Stimulated activated CD8-positive, alpha-beta memory T cell treated with anti-CD3 and anti-CD28 coated beads, Interleukin-4, amount 100 ng/mL, for 1 hour (primary cell): ENCODE measurements at places on chromosomes 12 and 14.

GRCh38 chr14:101737414-101738339, 23.8 kb upstream of the PPP2R5C start:
- DNase-seq = no peak

- DNase-seq = no peak
Observed at GRCh38 chr12:52920937-52921336, 16.1 kb upstream of the KRT8 start.

- no peak for DNase-seq
Observed at GRCh38 chr14:95713596-95714371, at the start of gene TCL1A. TSS of gene TCL1A (minus strand) at chr14:95714125. CDS start at chr14:95714066, 59 bp downstream.

DNA sequence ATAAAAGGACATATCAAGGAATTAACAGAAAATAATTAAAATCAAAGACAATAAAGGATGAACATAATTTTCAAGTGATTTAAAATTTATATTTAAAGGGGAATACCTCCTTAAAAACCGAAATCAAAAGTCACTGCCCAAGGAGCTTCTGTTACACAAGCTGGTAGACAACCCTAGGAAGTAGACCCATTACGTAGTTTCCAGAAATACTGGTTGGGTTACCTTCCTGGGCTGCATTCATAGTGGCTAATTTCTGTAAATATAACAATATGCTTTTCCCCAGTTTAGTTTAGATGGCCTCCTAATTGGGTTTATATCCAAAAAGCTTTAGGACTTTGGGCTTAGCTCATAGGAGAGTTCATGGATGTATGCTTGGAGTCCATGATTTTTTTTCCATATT, 2.1 kb upstream of the EDDM3A start:
- no peak for DNase-seq

- DNase-seq = no peak
Observed at GRCh38 chr12:1929241-1929984, 11.0 kb upstream of the CACNA2D4 start.

DNA sequence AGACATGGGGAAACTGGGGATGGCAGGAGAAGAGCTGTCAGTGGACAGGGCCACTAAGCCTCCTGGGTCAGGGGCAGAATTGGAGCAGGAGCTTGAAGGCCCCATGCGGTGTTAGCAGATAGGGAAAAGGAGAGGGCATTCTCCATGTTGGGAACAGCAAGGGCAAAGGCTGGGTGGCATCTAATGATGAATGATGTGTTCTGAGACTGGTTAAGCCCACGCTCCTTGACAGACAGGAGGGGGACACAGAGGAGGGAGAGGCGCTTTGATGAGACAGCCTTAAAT, 63.0 kb downstream of the CLMN start:
- DNase-seq = no peak

GRCh38 chr14:92040431-92041051, 682 bp upstream of the TRIP11 start:
- no peak for DNase-seq

GRCh38 chr12:92621833-92622232, 81.0 kb upstream of the PLEKHG7 start:
- DNase-seq = no peak

DNA sequence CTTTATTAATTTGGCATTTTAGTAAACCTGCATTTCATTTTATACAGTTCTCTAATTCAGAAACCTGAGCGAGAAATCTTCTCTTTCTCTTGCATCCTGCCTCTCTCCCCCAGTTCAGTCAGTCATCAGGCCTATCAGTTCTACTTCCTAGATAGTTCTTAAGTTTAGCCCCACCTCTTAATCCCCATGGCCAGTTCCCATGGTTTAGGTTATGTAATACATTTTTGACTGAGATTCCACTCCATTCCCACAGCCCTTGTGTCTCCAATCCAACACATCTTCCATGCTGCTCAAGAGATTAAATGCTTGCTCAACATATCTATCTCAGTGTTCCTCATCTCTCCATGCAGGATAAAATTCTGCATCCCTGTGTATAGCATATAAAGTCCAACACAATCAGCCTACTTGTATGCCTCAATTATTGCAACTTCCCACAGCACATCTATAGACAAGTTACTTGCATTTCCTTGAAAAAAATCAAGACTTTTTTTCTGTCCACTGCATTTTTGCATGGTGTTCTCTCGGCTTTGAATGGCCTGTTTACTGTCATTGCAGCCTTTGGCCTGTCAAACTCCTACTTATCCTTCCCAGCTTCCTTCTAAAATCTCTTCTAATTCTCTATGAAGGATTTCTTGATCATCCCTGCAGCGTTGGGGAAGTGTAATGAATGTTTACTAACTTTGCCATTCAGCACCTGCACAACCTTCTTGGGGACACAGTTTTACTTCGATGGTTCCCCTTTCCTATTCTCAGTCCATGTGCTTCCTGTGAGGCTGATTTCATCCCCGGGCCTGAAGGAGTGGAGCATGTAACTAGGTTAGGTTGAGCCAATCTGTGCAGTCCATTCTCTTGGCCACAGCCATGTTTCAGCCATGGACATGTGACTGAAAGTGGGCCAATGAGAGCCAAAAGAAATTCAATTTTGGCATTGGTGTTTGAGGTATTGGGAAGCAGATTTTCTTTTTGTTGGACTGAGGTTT, 80.8 kb downstream of the DACT1 start:
- DNase-seq = no peak

- DNase-seq = no peak
Observed at GRCh38 chr12:60279221-60279620, 683.4 kb downstream of the SLC16A7 start.

DNA sequence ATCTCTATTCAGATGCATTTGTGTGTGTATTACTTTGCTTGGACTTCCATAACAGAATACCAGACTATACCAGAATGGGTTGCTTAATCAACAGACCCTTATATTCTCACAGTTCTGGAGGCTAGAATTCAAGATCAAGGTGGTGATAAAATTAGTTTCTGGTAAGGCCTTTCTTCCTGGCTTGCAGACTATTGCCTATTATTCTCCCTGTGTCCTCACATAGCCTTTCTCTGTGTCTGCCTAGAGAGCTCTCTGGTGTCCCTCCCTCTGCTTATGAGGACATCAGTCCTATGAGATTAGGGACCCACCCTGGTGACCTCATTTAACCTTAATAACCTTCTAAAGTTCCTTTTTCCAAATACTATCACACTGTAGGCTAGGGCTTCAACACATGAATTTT, 106.0 kb downstream of the FAR2 start:
- no peak for DNase-seq

GRCh38 chr14:93012951-93013719, 90.2 kb downstream of the CHGA start:
- no peak for DNase-seq
